Kasumi-1 (cell line): ENCODE measurements at places on chromosomes 12 and 14.

- no peak for DNase-seq
Measured at GRCh38 chr12:48824112-48824511, 5.8 kb downstream of the CACNB3 start.

- DNase-seq: no peak
Measured at GRCh38 chr14:89667983-89668382, 250.9 kb upstream of the FOXN3 start.

- no peak for DNase-seq
Measured at GRCh38 chr12:47781479-47782371, 8.7 kb downstream of the SLC48A1 start.

DNA sequence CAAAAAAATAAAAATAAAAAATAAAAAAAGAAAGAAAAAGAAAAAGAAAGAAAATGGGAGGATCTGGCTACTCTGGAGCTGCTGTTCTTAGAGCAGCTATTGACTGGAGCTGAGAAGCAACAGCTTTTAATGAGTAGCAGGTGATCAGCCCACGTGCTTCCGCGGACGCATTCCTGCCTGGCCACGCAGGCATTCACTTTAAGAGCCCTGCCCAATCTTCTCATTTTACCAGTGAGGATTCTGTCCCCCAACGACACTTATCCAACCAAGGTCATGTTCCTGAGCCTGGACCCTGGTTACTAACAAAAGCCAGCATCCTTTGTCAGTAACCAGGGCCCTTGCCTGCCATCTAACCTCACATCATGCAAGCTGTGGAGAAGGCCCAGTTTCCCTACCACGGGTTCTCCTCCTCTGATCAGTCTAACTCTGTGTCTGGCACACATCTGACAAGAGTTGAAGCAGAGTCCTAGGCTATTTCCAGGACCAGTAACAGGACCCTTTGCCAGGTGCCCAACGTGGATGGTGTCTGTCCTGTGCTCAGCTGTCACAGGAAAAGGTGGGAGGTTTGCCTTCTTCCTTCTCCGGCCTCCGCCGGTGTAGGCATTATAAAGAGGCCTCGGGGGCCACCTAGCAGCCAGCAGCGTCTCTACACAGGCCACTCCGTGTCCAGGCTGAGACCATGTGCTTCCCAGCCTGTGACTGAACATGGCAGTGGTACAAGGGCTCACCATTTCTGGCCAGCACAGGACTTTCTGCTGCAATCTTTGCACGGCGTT, 60.9 kb upstream of the GPATCH2L start:
- DNase-seq: no peak

DNA sequence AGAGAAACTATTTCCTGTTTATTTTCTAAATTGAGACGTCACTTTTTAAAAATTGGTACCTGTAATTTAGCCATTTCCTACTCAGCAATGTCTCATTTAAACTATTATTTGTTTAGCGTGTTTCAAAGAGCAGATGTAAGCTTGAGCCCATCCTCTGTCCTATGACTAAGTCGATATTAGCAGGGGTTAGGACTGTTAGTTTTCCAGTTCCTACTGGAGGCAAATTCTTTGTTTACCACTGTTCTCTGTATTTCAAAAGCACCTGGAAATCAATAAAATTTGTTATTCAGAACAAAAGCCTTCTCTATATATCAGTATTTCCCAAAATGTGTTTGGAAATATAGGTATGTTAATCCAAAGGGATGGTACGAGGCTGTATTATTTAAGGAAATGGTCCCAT, 42.4 kb downstream of the MDM2 start:
- no peak for DNase-seq

GRCh38 chr14:34723867-34724266, 9.5 kb upstream of the CFL2 start:
- no peak for DNase-seq

GRCh38 chr12:52433501-52434080, 580 bp downstream of the KRT75 start:
- DNase-seq: no peak

- DNase-seq: no peak
Measured at GRCh38 chr12:48366131-48366530, 15.4 kb upstream of the ZNF641 start.

DNA sequence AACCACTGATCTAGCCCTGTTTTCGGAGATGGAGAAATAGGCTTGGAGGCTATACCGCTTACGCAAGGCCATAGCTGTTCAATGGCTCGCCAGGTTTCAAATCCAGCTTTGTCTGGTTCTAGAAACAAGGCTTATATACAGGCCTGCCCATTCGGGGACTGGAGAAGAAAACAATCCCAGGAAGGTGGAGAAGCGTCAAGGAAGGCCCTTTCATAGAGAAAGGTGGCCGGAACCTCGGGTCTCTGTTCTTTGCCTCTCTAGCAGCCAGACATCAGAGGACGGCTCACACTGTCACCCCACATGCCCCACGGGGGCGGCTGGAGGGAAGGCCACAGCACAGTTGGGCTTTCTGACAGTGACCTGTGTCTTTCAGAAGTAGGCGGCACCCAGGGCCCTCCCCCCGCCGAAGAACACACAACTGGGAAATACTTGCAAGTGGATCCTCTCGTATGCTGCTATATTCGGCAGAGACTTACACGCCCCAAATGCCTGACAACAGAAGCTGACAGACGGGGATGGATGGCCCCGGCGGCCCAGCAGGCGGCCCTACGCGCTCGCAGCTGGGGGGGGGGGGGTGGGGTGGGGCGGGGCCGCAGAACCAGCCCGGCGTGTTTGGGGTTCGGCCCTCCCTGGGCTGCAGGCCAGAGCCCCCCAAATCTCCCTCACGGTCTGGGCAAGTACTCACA, 4.5 kb upstream of the SETD1B start:
- DNase-seq: peak; percentile 64
